ENCODE measurements at places on chromosomes 2 and 18. TPM values are rescaled to one million over a fixed set of nuclear protein-coding genes. Genes with fewer than 3 reads are reported as not detected.

Gene TMEM17
- 2.3 TPM for total RNA-seq

Gene POTEF
- total RNA-seq = not detected

Gene COL3A1
- 16.9 TPM for total RNA-seq

Gene IL1F10
- total RNA-seq = not detected

Gene CCDC85A
- total RNA-seq = not detected

Gene IL18R1
- total RNA-seq = 1.2 TPM

Gene CFC1
- not detected for total RNA-seq

Gene CLEC4F
- not detected for total RNA-seq

Gene PARD3B
- total RNA-seq = 1.6 TPM

Gene NEU2
- total RNA-seq = not detected

Gene R3HDM1
- total RNA-seq = 20.3 TPM

Gene CRACDL
- 3.6 TPM for total RNA-seq

Gene GALNT3
- 46.2 TPM for total RNA-seq

Gene KHK
- total RNA-seq = 2.2 TPM

Gene UCN
- total RNA-seq = 1.7 TPM

Gene FMNL2
- 22.9 TPM for total RNA-seq

Gene GALNT13
- total RNA-seq = not detected

Gene TSHZ1
- total RNA-seq = 6.7 TPM

Gene CRYGD
- total RNA-seq = not detected

Gene FN1
- total RNA-seq = 679 TPM

Gene REL
- 8.3 TPM for total RNA-seq

Gene TMEM185B
- total RNA-seq = 24.2 TPM

Gene REG3G
- total RNA-seq = not detected

Gene DUSP2
- total RNA-seq = 6.5 TPM

Gene TMEM163
- not detected for total RNA-seq

Gene TRABD2A
- 1.7 TPM for total RNA-seq

Gene KCNG2
- not detected for total RNA-seq

Gene COL4A4
- total RNA-seq = 0.05 TPM

Gene BMP10
- not detected for total RNA-seq

Gene ZEB2
- 0.05 TPM for total RNA-seq

Gene UGT1A10
- total RNA-seq = not detected

Gene CWC22
- total RNA-seq = 14.3 TPM

Gene FAP
- 3.2 TPM for total RNA-seq

Gene TMEM200C
- not detected for total RNA-seq

Gene PLEKHH2
- 2.5 TPM for total RNA-seq

Gene WIPF1
- total RNA-seq = 1.3 TPM

Gene CYP26B1
- total RNA-seq = 3.7 TPM

Gene INHA
- not detected for total RNA-seq

Gene GPR45
- total RNA-seq = not detected

Gene MAPK4
- total RNA-seq = not detected

Gene MARCHF4
- 0.42 TPM for total RNA-seq

Gene TUBB8B
- not detected for total RNA-seq

Gene FAM237A
- total RNA-seq = not detected

Gene IDH1
- 106 TPM for total RNA-seq

Gene USP40
- total RNA-seq = 20.6 TPM

Gene MTERF4
- 20.3 TPM for total RNA-seq

Gene OR6B2
- not detected for total RNA-seq

Gene OTOS
- not detected for total RNA-seq

Gene EGR4
- not detected for total RNA-seq

Gene RTP5
- not detected for total RNA-seq

Gene CD8B2
- not detected for total RNA-seq
